Neural progenitor cell (in vitro differentiated cells): ENCODE measurements at places on chromosomes 4 and X. TPM values are rescaled to one million over a fixed set of nuclear protein-coding genes. Genes with fewer than 3 reads are reported as not detected.

GRCh38 chrX:151030845-151031244 is 47.7 kb downstream of the HMGB3 start:
- no peak for DNase-seq

- peak; percentile 8 for DNase-seq
These were observed 170.1 kb downstream of the WDFY3 start for GRCh38 chr4:84796394-84796793.

GRCh38 chr4:20444599-20445337 is 193.1 kb downstream of the SLIT2 start:
- DNase-seq: no peak

DNA sequence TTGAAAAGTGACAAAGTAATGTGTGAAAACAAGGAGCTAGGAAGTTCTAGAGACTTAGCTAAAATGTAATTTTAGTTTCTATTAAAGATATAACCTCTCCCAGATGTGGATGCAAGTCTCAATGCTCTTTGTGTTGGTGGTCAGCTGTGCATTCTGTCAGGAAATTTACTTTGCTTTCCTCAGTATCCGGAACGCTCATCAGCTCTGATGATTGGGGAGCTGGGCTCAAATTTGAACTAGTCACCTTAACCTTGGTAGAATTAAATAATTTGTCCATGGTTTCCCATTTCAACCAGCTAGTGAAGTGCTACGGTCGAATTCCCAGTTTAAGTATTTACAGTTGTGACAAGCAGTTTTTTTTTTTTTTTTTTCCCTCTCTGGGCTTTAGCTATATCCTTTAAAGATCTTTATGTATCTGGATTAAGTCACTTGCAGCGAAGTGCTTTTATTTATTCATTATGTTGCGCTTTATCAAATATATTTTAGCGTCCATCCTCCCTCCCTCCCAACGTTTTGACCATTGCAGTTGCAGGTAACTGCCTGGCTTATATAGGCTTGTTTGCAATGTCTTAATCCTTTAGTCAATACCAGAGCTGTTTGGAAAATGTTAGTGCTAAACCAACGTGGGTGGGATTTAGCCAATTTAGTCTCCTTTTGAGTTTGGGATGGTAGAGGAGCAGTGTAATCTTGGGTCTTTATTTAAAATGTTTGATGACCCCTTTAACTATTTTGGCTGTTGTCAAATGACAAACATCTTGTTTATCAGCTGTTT is 2.1 kb downstream of the OGT start:
- peak; percentile 32 for DNase-seq

DNA sequence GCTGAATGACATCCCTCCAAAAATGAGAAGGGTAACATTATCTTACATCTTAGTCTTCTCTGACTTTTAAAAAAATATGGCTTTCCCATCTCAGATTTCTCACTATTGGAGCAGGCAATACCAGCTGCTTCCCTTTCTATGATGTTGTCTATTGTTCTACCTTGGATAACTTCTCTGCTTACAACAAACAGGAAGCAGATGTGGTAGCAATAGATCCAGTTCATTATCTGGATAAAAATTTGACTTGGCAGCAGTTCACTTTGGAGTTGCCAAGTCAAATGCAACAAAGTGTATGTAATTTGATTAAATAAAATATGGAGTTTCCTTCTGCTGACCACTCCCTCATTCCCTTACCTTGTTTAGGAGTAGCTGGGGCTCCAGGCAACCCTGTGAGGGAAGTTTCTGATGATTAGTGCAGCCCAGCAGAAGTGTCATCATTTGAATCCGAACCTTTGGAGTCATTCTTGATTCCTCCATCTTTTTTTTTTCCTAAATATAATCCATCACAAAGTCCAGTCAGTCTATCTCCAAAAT is 72.0 kb upstream of the GPRIN3 start:
- no peak for DNase-seq

GRCh38 chrX:66200855-66201795 is 37.1 kb downstream of the HEPH start:
- no peak for DNase-seq

- DNase-seq: peak; percentile 72
These were observed 26.3 kb upstream of the KDM5C start for GRCh38 chrX:53251307-53251706.

GRCh38 chrX:97524997-97525396 is 641.3 kb downstream of the RPA4 start:
- DNase-seq: peak; percentile 17

DNA sequence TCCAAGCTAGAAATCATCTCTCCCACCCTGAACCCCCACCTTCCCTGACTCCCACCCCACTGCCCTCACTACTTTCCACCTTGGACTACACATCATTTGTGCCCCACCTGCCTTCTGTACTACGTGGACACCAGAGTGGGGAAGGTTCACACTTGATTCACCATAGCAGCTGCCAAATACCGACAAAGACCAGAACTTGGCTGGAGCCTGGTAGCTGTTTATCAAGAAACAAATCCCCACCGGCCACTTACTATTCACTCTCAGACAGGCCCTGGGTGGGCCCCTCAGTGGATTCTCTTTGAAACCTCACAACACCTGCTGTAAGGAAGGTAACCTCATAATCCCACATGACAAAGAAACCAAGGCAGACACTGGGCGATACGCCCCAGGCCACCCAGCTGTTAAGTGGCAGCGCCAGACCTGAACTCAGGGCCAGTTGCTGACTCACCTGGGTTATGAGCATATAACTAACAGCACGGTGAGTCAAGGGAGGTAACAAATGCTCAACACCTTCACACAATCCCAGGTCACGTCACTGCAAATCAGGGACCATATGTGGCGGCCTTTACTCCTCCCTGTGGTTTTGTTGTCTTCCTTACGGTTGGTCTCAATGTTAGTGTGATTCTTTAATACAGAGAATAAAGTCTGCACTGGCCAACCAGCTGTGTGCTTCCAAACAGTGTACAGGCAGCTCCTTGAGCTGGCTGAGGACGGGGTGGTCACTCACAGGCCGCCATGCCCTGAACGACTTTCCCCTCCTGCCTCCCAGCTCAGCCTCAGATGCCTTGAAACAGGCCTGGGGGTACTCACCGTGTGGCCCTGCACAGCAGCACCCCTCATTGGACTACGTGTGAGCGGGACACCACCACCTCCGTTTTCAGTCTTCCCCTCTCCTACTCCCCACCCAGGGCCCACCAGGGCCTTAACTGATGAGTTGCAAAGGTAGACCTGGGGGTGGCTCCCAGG is 7.5 kb downstream of the WDR1 start:
- DNase-seq: no peak

GRCh38 chr4:81743731-81744435 is 272.2 kb upstream of the RASGEF1B start:
- DNase-seq: no peak

DNA sequence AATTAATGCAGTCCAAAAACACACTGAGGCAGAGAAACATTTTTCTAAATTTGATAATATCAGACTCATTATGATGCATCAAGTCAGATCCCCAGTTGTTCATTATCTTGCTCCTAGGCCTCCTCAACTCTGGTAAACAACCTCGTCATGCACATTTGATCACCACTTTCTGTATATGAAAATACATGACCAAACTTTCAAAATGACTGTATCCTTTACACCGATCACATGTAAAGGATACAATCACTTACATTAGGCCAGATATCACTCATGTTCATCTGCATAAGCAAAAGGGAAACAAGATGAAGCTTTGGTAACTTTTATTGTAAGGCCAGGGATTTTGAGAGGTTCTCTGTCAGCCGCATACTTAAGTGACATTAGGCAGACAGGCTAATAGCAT is 99.4 kb upstream of the IL1RAPL1 start:
- no peak for DNase-seq

DNA sequence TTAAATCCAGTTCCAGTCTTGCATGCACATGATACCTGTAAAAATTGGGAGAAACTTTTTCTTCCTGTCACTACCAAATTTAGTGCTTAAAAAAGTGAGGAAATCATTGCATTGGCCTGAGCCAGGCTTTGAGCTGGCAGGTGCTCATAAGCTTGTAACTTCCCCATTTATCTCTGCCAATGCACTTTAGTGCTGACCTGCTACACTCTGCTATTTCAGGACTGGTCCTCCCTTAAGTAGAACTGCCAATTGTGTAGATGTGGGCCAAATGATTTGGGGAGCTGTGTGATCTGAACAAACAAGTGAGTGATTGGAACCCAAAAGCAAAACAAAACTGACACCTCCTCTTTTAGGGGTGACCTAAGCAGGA is 51.8 kb downstream of the ZNF827 start:
- no peak for DNase-seq

DNA sequence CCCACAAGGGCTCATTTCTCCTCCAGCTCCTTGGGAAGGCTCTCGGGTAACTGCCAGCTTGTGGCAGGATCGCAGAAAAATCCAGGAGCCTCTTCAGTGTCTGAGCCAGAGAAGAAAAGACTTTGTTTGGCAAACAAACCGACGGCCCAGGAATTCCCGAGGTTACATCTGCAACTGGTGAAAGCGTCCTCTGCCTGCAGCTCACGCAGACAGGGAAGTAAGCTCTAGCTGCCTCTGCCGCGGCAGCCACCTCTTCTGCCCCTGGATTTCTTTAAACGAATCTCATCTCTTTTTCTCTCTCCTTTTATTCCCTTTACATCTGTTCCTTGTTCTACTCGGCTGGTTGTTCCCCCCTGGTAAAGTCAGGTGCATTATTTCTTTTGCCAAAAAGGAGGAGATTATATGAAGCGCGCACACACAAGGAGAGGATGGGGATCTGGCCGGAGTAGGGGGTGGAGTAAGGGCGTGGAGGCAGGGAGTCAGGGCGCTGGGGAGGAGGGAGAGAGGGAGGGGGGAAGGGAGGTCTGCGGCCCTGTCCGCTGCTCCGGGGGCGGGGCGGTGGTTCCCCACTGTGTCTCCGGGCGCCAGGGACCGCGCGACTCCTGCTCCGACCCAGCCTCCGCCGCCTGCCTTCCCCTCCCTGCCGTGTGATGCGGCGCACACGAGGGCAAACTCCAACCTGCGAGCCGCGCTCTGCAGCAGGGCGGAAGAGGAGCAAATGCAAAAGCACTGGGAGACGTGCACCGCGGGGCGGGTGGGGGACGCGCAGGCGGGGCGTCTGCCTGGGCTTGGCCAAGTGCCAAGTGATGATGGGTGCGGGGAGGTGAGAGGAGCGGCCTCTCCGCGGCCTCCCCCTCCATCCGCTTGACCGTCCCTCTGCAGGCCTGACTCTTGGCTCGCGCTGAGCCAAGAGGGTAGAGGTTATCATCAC is at the start of gene DCHS2:
Gene DCHS2 (minus strand): TSS at position 459 of the 931 bp plus-strand sequence. CDS start 444 bp downstream, at position 15.
- peak; percentile 74 for DNase-seq

GRCh38 chr4:74948236-74948635 is 15.3 kb downstream of the PARM1 start:
- DNase-seq: no peak

DNA sequence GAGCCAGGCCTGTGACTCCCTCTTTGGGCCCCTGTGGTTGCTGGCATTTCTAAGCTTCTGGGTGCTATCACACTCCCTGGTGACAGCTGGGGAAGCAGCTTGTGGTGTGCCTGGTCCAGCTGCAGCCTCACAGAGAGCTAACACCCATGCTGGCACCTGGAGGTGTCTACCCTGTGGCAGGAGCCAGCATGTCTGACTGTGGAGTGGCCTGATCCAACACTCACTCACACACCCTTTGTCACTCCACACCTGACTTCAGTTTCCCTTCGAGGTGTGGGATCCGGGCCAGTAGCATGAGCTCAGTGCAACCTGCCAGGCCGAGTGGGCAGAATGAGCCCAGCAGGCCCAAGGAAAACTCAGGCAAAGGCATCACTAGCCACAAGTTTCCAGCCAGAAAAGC is 67.5 kb downstream of the TECRL start:
- no peak for DNase-seq

- DNase-seq: peak; percentile 83
These were observed at the start of gene HAND2 for GRCh38 chr4:173529477-173530325. Gene HAND2, minus strand, starts transcription at chr4:173530229. Its CDS starts 940 bp downstream, at chr4:173529289.

GRCh38 chrX:136273986-136274385 is 22.8 kb upstream of the MAP7D3 start:
- DNase-seq: no peak

DNA sequence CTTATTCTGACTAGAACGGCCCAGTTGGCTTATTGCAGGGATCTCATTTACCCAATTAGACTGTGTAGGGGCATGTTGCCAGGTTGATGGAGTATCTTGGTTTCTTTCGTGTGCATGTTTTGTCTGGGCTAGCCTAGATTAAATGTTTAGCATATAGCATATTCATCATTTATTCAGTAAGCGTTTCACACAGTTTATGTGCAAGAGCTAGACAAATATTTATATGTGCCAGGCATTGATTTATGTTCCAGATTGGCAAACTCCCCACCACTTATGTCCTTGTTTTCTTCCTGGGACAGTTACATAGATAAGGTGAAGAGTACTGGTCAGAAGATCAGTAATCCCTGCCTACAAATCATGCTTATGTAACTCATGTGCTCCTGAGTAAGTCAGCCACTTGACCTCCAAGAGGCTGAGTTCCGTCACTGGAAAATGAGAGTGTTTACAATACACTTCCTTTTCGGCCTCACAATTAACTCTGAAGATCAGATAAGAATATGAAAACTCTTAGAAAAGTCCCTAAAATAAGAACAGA is 57.2 kb downstream of the RUFY3 start:
- DNase-seq: no peak

DNA sequence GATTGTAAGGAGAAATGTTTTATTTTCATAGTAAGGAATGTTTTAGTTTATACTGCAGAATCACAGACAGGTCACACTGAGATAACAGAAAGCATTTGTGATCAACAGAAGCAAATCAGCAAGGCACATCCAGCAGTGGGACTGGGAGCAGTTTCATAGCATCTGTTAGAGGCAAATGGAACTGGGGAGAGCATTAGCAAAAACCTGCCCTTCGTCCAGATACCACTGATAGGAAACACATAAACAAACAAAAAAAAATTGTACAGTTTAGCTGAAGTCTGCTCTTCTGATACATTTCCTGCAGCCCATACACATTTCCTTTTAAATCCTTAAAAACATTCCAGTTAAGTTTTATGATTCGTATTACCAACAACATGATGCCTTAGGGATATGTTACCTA is 374.3 kb downstream of the PCDH7 start:
- DNase-seq: no peak

DNA sequence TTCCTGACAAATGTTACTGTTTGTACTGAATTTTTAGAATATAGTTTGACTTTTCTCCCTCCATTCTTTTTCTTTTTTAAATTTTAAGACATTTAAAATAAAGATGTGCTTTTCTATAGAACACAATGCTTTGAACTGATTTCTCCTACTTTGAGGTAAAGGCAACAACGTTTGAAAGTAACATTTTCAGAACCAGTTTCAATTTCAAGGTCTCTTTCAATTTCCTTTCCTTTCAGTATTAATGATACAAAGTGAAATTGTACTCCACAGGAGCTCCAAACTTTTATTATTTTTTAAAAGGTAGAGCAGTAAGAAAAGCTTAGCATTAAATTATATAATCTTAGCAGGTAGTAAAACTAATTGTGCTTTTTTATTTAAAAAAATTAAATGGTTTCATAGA is 54.9 kb downstream of the NDST4 start:
- no peak for DNase-seq

TCEAL6 gene
- total RNA-seq: not detected in 2 replicates

FAM114A1 gene
- total RNA-seq: 5.1 and 7.4 TPM in 2 replicates

AFP gene
- total RNA-seq: 0.62 TPM in 1 of 2 replicates, not detected in the other

UBA6 gene
- 120 and 162 TPM in 2 replicates for total RNA-seq

SPANXD gene
- not detected in 2 replicates for total RNA-seq

LRIT3 gene
- 0.09 and 0.15 TPM in 2 replicates for total RNA-seq
